ENCODE measurements at places on chromosomes 12 and 14.

GRCh38 chr12:116818948-116819832 lies 62.1 kb downstream of the HRK start:
- peak; percentile 94 for DNase-seq

- DNase-seq = no peak
Measured at GRCh38 chr12:112130441-112130998, 5.2 kb downstream of the TRAFD1 start.

- no peak for DNase-seq
Measured at GRCh38 chr12:91685917-91686316, 459.7 kb downstream of the BTG1 start.

DNA sequence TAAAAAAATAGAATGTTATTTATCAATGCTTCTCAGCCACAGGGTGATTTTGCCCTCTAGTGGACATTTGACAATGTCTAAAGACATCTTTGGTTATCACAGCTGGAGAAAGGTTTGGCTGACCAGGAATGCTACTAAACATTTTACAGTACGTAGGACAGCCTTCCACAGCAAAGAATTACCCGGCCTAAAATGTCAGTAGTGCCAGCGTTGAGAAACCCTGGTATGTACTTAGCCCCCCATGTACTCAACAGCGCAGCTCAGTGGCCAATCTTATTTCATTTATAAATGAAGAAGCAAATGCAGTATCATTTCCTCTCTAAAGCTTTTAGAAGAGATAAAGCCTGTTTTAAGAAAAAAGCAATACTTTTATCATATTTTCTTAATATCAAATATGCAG lies 5.8 kb downstream of the MARK3 start:
- no peak for DNase-seq

- no peak for DNase-seq
Measured at GRCh38 chr12:47087088-47087688, 7.4 kb upstream of the AMIGO2 start.

DNA sequence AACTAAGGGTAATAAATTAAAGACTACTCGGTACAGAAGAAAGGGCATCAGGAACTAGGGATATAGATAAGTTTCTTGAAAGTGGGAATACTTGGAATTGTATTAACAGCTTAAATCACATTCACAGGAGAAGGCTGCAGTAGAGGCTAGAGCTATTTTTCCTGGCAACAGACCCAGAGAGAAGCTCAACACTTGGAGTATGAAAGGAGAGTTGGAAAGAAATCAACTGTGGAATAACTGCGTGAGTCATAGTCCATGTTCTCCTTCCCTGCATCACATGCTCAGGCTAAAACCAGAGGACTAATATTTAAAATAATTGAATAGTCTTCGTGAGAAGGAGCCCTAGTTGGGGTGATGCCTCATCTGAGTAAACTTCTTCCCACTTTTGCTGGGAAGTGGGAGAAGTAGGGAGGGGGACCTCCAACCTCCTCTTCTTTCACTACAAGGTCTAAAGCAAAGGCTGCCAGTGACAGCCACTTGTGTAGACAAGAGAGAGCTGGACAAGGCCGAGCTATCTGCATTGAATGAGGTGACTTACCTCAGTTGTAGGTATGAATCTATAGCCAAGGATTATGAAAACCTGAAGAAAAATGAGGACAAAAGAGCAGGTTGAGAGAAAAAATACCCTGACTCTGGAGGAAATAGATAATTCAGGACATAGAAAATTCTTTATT lies 32.7 kb downstream of the DYRK2 start:
- DNase-seq = no peak

DNA sequence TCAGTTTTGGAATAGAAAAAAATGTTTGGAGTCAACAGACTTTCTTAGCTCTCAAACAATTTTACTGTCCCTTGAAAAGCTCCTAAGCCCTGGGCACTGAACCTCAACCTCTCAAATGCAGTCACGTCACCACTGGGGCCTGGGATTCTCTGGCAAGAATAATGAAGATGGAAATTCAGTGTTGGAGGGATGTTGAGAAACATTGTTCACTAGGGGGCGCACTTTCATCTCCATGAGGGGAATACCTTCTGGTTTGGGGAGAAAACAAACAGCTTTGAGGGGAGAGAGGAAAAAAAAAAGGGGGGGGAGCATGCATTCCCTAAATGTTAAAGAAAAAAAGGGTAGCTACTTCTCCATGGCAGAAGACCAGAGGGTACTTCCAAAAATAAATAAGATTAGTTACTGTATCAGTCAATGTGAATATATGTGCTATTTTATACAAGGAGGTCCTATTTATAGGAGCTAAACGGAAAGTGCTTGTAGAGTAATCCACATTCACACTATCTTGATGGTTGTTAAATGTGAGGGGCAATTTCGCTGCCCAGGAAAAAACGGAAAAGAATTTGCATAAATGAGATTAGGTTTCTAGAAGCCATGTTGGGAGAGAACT lies 5.8 kb upstream of the TBPL2 start:
- DNase-seq = peak; percentile 73

GRCh38 chr12:62484233-62484632 lies 17.6 kb downstream of the MON2 start:
- DNase-seq = no peak

DNA sequence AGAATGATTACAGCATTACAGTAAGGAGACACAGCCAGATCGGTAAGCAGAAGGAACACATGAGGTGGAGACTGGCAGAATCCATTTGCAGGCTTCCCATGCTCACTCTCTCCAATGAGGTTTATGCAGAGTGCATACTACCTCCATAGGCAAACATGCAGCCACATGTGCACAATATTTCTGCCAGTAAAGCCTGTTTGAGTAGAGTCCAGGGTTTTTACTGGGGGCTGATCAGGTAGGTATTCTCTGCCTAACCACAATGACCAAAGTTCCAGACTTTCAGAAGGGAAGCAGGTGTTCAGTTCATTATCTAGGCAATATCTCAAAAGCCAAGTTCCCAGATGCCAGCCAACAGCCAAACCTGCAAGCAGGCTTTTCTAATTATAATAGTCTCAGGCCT lies 31.1 kb downstream of the INTS13 start:
- no peak for DNase-seq

- DNase-seq = no peak
Measured at GRCh38 chr12:65784289-65785015, 39.8 kb upstream of the HMGA2 start.

GRCh38 chr12:19030180-19030579 lies 99.4 kb upstream of the PLEKHA5 start:
- no peak for DNase-seq

DNA sequence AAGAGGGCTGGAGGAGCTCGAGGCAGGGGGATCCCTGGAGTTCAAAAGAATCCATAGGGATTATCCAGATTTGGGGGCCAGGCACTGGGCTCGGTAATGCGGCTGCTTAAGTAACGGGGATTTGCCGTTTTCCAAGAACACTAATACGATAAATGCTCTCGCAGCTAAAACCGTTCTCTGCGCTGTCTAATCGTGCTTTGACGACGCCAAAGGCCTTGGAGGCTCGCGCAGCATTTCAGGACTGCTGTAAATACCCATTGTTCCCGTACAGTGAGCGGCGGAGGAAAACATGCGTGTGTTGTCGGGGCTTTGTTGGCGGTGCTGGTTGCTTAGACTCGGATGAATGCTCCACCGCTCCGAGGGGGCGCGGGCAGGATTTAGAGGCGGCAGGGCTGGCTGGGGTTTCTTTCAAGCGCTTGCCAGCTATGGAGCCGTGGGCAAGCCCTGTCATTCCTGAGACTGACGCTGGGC lies 26.2 kb downstream of the DIO3 start:
- peak; percentile 24 for DNase-seq

DNA sequence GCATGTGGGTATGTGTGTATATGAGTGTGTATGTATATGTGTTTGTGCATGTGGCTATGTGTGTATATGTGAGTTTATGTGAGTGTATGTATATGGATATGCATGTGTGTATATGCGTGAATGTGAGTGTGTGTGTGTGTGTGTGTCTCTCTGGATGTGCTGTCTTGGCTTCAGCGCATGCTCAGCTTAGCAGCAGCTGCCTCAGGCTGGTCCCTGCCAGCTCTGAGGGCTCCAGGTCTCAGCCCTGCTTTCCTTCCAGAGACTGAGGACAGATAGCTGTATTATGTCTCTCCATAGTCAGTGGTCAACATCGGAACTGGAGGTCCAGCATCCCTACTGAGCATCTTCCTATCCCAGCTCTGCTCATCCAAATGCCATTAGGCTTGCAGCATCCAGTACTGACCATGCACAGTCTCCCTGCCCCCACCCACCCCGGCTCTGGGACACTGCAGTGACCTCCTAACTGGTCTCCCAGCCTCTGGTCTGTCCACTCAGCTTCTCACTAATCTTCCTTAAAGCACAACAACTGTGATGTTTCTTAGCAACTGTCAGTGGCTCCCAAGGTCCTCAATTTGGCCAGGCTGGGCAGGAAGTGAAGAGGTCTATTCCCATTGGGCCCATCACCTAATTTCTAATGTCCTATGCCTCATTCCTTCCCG lies 22.8 kb downstream of the FAIM2 start:
- no peak for DNase-seq

GRCh38 chr14:106044949-106045596 lies 518.7 kb downstream of the TMEM121 start:
- DNase-seq = no peak

DNA sequence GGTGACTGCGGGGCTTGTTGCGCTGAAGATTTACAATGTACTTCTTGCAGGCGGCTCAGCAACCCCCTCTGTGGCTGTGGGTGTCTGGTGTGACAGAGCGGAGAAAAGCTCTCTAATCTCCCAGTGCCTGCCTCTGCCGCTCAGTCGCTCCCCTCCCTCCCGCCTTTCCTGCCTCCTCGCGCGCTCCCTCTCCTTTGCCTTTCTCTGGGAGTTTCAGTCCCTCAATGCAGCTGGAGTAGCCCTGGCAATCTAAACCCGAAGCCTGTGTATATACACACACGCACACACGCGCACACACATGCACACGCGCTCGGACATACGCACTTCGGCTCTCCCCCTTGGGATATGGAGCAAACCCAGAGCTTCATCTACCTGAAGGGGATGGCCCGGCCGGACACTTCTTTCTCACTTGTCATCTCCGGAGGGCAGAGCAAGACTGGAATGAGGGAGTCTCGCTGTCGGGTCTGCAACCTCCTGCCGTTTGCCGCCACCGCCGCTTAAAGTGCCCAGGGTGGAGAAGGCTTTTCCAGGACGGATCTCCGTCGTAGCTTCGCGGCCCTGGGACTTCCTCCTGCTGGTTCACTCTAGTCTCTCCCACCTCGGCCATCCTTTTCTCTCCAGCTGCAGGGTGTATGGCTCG lies 599 bp upstream of the TRHDE start:
- peak; percentile 74 for DNase-seq

- no peak for DNase-seq
Measured at GRCh38 chr14:100406505-100407131, 83.5 kb downstream of the SLC25A47 start.

- no peak for DNase-seq
Measured at GRCh38 chr12:124608450-124608870, 41.0 kb upstream of the NCOR2 start.
